Fibroblast of pulmonary artery (primary cell): ENCODE measurements at places on chromosomes 5 and 9.

DNA sequence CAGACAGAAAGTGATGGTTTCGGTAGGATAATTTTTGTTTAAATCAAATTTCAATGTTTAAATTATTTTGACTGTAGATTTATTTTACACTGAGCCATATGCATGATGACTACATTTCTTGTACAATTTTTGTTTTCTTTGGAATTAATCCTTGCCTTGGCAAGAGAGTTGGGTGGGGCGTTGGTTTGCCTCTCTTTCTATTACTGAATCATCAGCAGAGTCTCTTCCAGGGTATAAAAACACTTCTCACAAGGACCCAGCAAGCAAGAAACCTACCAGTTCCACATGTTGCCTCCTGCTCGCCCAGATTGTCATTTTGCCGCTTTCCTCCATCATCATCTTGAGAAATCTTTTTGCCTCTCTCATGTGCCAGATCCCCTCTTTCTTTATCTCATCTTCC is 455.0 kb upstream of the DMAC1 start:
- DNase-seq, result peak; percentile 3

DNA sequence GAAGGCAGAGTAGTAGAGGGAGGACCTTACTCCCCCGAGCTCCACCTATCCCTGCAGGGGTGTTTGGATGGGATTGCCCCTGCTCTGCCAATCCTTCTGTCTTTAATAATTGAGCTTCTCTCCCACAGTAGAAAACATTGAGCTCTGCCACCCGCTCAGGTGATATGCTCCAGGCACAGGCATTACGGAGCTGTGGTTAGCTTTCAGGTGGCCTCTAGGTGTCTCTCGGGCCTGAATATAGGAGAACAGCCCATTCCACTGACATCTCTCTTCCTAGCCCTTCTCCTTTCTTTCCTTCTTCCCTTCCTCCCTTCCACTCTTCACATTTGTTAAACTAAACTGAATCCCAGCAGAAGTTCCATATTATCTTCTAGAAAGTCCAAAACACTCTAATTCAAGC is 203.4 kb downstream of the SYK start:
- DNase-seq, result no peak

DNA sequence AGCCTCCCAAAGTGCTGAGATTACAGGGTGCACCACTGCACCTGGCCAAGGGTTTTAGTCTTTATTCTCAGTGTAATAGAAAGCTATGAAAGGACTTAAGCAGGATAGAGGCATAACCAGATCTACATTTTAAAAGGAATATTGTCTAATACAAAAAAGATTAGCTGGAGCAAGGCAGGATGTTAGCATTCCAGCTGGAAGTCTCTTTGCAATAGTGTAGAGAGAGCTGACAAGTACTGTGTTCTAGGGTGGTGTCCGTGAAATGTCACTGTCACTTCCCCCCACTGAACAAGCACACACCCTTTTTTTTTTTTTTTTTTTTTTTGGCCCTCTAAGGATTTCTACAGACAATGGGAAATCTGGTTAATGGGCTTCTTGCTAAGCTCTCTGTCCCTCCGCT is 24.2 kb upstream of the DEPDC1B start:
- no peak for DNase-seq

DNA sequence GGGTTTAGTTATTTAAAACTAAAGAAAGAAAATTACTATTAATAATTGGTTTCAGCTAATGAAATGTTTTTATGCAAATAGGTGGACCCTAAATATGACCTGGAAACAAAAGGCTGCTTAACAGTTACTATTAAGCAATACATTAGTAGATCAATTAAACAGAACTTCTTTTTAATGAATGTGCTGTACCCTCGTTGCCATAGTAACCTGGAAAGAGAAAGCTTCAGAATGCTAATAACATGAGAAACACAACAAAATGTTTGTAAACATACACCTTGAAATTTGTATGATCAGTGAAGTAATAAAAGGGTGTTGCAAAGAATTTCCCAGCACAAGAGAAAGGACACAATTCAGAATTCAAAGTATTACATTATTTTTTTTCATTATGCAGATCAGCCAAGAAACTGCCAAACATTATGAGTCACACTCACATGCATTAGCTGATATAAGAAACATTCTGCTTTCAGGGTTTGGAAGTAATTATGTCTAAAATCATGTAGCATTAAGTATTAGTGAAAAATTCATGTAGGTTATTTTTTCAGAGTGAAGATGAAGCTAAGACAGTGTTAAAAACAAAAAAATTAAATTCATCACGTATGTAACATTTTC is 348.3 kb downstream of the ISL1 start:
- DNase-seq, result peak; percentile 1

DNA sequence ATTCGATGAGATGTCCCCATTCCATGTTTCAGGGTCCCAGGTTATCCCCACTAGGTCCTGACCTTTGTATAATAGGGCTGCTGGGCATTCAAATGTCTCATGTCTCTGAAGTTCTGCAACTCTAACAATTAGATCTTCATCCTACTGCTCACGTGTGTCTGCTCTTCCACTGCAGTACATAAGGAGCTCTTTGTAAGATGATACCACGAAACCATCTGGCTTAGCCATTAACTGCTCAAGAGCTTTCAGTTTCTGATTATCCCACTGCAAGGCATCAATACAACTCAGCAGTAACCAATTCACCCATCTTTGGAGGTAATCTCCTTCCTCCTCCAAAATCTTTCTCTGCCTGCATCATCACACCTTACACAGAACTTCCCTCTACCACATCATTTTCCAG is 49.9 kb upstream of the PPP2CA start:
- DNase-seq, result no peak

GRCh38 chr5:81023261-81023970 is 63.3 kb downstream of the RASGRF2 start:
- no peak for DNase-seq
